ENCODE measurements at places on chromosomes 2 and 18. TPM values are rescaled to one million over a fixed set of nuclear protein-coding genes. Genes with fewer than 3 reads are reported as not detected.

ABCG8 gene
- not detected for total RNA-seq

POTEC gene
- total RNA-seq = not detected

EFEMP1 gene
- 28.4 TPM for total RNA-seq

LDAH gene
- total RNA-seq = 15.4 TPM

REV1 gene
- 11.3 TPM for total RNA-seq

HOXD10 gene
- 5.3 TPM for total RNA-seq

ZBTB7C gene
- total RNA-seq = 0.33 TPM

GRP gene
- total RNA-seq = not detected

HOXD8 gene
- total RNA-seq = 4.8 TPM

DSG3 gene
- not detected for total RNA-seq

KRTCAP3 gene
- total RNA-seq = 0.39 TPM

UGT1A8 gene
- 0.07 TPM for total RNA-seq

COPS7B gene
- total RNA-seq = 41.5 TPM
